ENCODE measurements at places on chromosomes 2 and 18.

DNA sequence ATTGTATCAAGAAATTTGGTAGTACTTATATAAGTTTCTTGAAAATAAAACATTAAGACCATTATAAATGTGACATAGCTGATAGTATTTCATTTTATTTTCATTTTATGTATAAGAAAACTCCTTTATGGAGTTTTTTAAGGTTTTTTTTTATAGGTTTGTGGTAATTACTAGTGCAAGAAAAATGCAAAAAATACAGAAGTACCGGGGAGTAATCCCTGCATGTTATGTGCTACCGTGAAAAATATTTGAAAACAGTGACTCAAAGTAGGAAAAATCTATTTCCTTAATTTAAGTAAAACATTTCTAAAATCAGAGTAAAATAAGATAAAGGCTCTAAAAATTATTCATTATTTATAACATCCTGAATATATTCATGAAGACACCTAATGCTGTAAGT is 21.6 kb downstream of the ZSWIM2 start:
- DNase-seq: no peak

DNA sequence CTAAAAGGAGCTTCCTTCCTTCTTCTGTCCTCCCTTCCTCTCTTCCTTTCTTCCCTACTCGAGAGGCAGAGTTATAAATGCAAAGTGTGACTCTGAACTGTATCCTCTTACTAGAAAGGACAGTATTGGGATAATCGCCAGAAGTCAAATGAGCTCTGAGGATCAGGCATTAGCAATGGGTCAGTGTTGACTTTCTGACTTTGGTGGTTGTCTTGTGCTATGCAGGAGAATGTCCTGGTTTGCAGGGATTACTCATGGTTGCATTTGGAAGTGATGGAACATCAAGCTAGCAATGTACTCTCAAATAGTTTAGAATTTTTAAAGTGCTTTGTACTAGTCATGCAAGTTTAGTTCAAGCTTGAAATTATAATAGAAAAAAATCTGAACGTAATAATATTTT is 115.6 kb downstream of the TXNL1 start:
- no peak for DNase-seq

- DNase-seq: peak; percentile 46
These were observed 34.8 kb downstream of the LBH start for GRCh38 chr2:30266051-30266621.

GRCh38 chr2:1757567-1757966 is 13.3 kb upstream of the PXDN start:
- DNase-seq: no peak

DNA sequence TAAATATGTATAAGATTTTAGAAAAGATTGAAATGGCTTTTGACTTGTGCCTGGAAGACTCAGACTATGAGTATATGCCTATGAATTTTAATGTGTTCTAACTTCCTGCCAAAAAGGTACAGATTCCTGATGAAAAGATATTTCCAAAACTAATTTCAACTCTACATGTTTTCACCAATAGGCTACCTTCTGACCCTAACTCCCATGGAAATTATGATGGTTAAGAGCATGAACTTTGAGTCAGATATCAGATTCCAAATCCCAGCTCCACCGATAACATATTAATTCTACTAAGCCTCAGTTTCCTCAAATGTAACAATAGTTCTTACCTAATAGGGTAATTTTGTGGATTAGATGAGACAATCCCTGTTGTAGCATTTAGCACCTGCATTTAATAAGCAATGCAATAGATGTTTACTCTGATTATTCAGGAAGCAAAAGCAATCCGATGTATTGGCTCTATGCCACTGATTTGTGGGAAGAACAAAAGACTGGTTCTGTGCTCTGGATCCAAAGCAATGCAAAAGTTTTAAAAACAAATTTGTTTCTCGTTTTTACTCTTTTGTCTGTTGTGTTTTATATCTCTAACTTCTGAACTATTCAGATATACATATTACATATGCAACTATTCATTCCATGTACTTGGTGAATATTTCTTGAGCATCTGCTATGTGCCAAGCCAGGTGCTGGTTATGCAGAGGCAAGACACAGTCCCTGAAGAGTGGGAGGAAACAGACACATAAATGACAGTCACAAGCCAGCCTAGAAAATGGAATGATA is 115.4 kb downstream of the GATA6 start:
- no peak for DNase-seq

- DNase-seq: no peak
These were observed 1605.8 kb downstream of the SUCLG1 start for GRCh38 chr2:82853299-82853698.

GRCh38 chr2:174446531-174446930 is 40.3 kb downstream of the GPR155 start:
- no peak for DNase-seq

GRCh38 chr2:290090-290722 is 2.3 kb upstream of the ALKAL2 start:
- no peak for DNase-seq

DNA sequence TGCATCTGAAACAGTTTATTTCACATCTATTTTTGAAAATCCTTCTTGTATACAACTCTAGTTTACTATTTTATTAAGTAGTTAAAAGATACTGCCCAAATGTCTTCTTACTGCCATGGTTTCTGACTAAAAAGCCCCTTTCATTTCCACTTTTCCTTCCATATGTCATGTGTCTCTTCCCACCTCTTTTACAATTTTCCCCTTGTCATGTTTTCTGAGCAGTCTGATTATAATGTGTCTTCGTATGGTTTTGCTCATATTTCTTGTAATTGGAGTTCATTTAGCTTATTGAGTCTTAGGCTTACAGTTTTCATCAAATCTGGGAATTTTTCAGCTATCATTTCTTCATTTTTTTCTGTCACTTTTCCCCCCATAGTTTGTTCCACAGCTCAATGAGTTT is 813.9 kb upstream of the GYPC start:
- no peak for DNase-seq

- no peak for DNase-seq
These were observed 86.8 kb downstream of the ERBB4 start for GRCh38 chr2:212451786-212452231.

GRCh38 chr18:59498506-59499086 is 139.5 kb upstream of the LMAN1 start:
- no peak for DNase-seq

- no peak for DNase-seq
These were observed 31.0 kb downstream of the CELF4 start for GRCh38 chr18:37534627-37535026.

DNA sequence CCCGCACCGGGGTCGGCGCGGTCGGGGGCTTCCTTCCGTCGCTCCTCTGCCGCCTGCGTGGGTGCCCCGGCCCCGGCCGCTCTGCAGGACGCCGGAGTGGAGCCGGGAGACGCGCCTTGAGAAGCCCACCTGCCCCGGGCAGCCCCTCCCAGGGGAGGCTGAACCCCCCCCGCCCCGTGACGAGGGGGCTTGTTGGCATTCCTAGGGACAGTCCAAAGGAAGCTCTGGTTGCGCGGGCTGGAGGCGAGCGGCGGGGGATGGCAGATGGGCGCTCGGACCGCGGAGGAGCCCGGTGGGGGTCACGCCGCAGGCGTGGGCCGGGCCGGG is 133.5 kb upstream of the MGAT5 start:
- peak; percentile 32 for DNase-seq

DNA sequence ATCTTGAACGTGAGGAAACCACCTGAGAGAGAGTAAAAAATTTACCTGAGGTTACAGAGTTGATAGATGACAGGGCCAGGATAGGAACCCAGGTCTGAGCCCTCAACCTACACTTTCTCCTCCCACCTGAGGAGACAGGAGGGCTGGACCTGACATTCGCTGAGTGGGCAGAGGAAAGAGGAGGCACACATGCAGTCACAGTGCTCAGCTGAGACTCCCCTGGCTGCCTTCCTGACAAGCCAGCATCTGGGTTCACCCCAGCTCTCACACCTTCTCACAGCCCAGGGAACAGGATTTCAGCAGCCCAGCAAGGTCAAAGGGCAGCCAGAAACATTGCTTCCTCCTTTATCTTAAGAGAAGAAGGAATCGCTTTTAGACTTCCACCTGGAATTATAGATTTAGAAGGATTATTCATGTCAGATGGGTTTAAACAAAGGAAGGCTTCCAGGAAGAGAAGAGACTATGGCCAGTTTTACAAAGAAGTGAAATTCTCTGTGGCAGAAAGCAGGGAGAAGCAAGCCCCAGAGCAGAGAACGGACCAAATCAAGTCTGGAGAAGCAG is 18.1 kb upstream of the PKDCC start:
- no peak for DNase-seq

- DNase-seq: no peak
These were observed 42.7 kb downstream of the SH3RF3 start for GRCh38 chr2:109171444-109172334.

DNA sequence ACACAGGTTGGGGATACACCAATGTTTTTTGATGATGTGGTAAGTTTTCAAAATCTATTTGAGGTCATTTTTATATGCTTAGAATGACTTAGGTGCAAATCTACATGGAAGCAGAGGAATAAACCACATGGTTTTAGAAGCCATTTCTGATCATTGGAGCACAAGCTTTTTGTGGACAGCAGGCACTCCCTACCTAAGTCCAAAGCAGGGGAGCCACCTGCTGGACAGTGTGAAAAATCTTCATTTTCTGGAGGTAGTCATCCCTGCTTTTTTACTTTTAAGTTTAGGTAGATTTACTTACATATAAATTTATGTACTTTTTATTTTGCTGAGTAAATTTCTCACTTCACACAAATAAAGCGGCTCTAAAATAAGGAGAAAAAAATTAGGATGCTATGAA is 323.2 kb downstream of the PLCL1 start:
- peak; percentile 33 for DNase-seq

DNA sequence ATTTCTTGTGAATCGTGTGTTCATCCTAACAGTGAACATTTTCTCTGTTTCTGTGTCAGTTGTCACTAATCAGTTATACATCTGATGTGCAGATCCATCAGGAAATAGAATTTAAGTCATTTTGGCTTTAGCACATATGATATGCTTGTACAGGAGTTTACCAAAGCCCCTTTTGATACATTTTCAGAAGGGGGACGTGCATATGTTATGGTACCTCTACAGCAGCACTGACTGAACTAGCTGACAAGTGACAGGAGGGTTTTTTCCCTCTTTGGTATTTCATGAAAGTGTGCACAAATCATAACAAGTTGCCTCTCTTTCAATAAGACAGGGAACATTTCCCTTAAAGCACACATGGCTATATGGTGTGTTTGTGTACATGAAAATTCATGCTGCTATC is 536.5 kb downstream of the PLCL1 start:
- DNase-seq: no peak

All from activated CD4-positive, CD25-positive, alpha-beta regulatory T cell treated with anti-CD3 and anti-CD28 coated beads, Interleukin-2, amount 50 U/mL, for 72 hours (primary cell).